Liver (tissue), 10 donors: ENCODE measurements at places on chromosomes 2 and 18. TPM values are rescaled to one million over a fixed set of nuclear protein-coding genes. Genes with fewer than 3 reads are reported as not detected.

Gene ZNF532
- polyA plus RNA-seq = 1.6 TPM

- H3K36me3 ChIP-seq = no peaks in the 10 kb centered on the region
- peak overlapping the region; percentile 98 for H3K27ac ChIP-seq
- DNase-seq = no peak
- H3K4me1 ChIP-seq = peaks cover 9% of the 10 kb centered on the region
These were observed 1.5 kb upstream of the GPD2 start for GRCh38 chr2:156434461-156435291.

DNA sequence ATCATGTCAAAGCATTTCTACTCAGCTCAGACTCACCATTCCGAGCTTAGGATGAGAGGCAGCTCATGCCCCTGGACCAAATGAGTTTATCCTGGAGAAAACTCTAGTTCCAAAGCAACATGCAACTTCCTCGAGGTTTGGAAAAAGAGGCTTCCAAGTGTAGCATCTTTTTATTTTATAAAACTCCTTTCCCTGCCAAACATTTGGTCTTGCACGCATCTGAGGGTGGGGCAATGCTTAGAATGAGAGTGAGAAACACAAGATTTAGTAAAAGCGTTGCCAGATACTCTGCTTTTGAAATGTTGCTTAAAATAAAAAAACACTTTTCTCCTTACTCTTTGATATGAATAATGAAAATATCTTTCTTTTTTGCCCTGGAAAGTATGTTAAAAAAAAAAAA, 151.5 kb downstream of the NCKAP5 start:
- H3K27ac ChIP-seq = no peak overlapping the region
- H3K4me1 ChIP-seq = peaks cover 7% of the 10 kb centered on the region

DNA sequence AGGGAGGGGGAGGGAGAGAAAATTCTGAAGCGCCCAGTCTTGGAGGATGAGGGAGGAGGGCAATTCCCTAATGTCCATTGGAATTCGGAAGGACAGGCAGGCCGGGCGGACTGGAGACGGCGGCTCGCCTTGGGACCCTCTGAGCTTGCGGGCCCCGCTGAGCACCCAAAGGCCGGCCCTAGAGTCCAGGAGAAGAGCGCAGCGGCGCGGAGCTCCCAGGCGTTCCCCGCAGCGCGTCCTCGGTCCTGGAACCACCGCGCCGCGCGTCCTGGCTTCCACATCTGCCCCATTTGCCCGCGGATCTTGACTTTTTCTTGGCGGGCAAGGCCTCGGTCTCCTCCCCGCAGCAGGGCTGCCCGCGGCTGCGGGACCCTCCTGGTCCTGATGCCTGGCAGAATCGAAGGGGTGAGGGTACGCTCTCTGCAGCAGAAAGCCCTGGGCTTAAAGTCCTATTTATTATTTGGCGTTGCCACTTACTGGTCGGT, 675 bp upstream of the MLPH start:
- H3K27ac ChIP-seq = no peak overlapping the region
- H3K4me3 ChIP-seq = peak overlapping the region; percentile 81

- H3K27ac ChIP-seq = no peak overlapping the region
- no peaks in the 10 kb centered on the region for H3K4me1 ChIP-seq
- H3K36me3 ChIP-seq = peaks cover 18% of the 10 kb centered on the region
- H3K27me3 ChIP-seq = no peaks in the 10 kb centered on the region
These were observed 46.2 kb downstream of the PUM2 start for GRCh38 chr2:20304411-20304810.

GRCh38 chr18:9890957-9891356, 5.2 kb downstream of the TXNDC2 start:
- H3K36me3 ChIP-seq = no peaks in the 10 kb centered on the region
- no peak overlapping the region for H3K27ac ChIP-seq
- H3K27me3 ChIP-seq = no peaks in the 10 kb centered on the region
- no peak overlapping the region for H3K4me3 ChIP-seq
